ENCODE measurements at places on chromosomes 11 and 22.
A peak's percentile ranks its signal among the peaks of the same experiment; 100 is the strongest.

DNA sequence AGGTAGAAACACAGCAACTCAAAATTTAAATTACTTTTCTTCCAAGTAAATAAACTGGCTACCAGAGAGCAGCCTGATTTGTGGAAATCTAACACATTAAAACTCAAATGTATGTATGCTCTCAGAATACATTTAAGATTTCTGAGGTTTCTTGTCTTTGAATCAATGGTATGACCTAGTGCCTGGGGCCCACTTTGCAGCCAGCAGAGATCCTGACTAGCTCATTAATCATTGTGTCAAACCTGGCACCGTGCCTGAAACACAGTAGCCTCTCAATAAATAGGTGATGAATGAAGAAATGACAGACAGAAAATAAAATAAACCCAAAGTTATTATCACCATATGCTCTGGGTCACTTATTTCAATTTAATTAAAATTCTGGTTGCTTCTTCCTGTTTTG is 176.2 kb upstream of the FAT3 start:
- no peak for DNase-seq

- no peak for DNase-seq
Measured at GRCh38 chr11:11931461-11932055, 76.9 kb downstream of the DKK3 start.

GRCh38 chr22:19694696-19695095 is 19.6 kb upstream of the SEPTIN5 start:
- no peak for DNase-seq

GRCh38 chr22:20164863-20165262 is 14.0 kb upstream of the CCDC188 start:
- no peak for DNase-seq

DNA sequence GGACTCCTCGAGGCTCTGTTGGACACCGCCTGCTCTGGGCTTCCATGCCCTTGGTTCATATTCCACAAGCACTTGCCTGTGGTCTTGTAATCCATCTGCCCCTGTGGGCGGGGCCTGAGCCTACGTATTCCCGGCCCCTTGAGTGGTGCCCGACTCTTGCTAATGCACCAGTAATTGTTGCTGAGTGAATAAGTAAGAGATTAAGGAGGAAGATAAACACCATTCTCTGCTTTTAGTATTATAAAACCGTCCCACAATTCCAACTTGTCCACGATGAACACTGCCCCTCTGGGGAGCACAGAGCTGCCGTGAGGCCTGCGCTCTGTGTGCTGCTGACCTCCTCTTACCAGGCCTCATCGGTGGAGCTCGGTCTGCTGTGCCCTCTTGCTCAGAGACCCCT is 50.3 kb downstream of the MICAL2 start:
- DNase-seq, result no peak

GRCh38 chr22:29342577-29343312 is 27.2 kb upstream of the RASL10A start:
- DNase-seq, result no peak

DNA sequence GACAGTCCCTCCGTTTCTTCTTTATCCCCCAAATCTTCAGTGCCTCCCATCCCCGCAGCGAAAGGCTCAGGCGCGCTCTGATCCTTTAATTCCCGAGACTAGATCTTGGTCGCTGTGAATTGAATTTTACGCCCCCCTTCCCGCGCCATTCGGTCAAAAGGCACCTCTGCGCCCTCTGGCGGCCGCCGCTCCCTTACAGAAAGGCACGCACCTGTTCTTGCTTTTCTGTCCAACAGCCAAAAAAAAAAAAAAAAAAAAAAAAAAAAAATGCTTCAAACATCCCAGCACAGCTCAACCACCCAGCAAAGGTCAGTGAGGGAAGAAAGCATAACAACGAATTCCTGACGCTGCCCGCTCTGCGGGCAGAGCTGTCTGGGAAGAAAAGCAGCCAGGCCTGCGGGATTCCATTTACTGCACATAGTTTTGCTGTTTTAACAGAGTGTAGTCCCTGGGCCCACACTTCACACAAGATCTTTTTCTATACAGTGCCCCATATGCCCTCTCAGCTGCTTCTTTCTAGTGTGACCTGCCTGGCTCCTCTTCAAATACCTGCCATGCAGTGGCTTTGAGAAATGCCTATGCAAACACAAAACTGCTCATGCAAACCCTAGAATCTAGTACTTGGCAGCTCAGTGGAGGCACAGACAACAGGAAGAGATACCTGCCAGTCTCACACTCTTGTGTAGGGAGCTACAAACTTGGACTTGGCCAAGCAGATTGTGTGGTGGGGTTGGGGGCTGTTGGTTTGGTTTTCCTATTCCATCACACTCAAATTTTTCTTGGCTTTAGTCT is 1.3 kb upstream of the ESAM start:
- peak; percentile 71 for DNase-seq

GRCh38 chr11:132035766-132036165 is 665.4 kb downstream of the NTM start:
- DNase-seq, result no peak

GRCh38 chr11:134207538-134208239 is 16.1 kb downstream of the NCAPD3 start:
- DNase-seq, result no peak

GRCh38 chr11:37406651-37407050 is 808.6 kb upstream of the RAG2 start:
- no peak for DNase-seq

DNA sequence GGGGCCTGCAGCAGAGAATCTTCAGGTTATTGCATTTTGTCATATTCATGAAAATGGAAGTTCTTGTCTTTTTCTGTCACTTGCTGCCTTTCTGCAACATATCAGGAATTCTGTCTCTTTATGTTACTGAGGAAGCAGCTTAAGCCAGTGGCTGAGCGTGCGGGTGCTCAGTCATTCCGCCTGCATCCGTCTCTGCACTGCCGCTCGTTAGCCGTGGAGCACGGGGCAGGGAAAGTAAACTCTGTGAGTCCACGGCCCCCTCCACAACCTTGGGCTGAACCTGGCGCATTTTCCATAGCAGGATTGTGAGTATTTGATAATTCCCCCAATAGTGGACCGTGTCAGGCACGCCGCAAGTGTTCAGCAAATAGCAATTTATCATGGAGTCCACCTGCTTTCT is 1007.7 kb downstream of the BRD1 start:
- DNase-seq, result no peak

DNA sequence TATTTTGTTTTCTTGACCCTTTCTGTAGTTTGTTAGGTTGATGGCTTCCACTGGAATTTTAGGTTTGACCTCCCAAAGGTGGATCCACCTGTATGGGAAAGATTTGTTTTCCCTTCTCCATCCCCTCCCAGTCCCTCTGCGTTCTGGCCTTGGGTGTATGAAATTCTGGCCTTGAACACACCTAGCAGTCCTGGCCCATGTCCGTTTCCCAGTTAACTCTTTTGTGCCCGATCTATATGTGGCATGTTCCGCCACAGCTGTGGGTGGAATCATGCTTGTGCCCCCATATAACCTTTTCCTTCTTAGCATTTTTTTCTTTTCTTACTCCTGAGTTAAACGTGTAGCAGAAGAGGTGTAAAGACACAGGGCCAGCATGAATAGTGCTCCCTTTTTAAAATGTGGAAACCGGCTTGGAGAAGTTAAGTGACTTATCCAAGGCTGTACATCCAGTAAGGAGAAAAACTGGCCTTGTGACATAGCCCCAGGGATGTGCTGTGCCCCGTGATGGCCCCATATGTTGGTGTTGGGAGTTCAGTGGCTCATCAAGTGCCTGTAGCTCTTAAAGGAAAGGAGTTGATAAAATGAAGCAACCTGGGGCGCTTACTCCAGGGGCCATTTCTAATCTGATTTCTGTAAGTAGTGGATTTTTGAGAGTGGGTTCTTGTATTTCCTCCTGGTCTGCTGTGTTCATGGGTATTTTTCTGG is 39.3 kb downstream of the ZNRF3 start:
- no peak for DNase-seq

DNA sequence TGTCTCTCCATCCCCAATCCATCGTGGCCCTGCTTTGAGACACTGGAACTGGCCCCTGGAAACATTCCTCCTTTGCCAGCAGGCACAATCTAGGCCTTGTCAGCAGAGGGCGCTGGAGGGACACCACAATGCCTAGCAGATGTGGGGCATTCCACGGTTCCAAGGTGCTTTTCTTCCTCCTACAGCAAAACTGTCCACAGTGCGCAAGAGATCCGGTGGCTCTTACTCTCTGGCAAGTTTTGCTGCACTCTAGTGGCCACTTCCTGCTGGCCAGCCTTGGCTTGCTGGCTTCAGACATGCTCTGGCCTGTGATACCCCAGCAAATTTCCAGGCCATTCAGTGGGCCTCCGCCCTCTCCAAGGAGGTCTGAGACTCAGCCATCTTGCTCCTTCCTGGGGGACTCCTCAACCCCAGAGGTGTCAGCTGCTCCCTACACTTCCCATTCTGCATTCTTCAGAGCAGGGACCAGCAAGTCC is 17.1 kb upstream of the RBM4B start:
- DNase-seq, result peak; percentile 64

DNA sequence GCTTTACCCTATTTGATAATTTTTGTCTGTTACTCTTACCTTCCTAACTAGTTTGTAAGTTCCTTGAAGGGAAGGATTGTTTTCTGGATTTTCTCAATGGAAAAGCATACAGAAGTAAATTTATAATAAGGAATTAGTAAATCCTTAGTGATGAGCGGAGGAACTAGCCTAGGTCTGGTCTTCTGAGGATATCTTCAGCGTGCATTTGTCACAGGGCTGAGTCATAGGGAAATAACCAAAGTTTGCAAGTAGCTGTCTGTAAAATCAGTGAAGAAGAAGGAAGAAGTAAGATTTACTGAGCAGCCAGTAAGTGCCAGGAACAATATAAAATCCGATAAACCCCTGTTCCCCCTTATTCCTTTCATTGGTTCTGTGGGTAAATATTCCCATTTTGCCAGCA is 162.7 kb upstream of the SORL1-AS1 start:
- DNase-seq, result no peak

DNA sequence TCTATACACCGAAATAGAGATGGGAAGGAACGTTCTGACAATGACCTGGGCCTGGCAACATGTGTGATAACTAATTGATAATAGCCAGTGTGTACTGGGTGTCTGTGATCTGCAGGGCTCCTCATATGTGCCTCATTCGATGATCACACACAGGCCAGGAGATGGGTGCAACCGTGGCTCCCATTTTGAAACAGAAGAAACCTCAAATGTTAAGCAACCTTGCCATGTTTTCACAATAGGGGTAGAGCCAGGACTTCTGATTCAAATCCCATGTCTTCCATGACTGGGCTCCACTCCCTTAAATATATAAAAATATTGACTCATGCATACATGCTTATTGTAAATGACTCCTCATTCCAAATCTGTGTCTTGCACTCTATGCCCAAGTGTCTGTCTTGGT is 11.1 kb downstream of the APOL3 start:
- no peak for DNase-seq

DNA sequence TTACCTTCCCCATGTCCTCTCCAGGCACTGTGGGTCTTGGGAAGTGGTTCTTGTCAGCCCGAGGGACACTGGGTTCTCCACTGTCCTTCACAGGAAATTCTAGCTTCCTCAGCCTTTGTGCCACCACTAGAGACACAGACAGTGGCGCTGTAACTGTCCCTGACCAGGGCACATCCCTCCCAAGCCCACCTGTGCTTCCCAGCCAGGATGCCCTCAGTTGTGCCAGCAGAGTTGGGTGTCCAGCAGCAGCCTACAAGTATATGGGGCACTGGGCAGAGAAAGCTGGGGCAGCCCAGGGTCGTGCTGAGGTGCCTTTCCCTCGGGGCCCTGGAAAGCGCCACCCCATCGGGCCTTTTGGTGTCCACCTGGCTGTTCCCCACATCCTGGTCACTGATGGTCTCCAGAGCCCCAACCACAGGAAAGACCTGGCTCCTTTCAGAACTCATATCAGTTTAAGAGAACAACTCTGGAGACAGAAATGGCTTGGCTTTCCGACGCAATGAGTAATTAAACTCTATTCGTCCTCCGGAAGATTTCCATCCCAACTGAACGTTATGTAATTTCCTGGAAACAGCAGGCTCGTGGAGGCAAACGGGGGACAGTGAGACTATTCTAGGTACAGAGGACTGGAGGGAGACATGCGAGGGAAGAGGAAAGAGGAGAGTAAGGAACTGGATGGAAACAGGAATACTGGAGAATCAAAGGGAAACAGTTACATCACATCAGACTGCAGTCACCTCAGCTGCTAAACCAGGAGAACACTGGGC is 28.6 kb downstream of the PPP2R1B start:
- no peak for DNase-seq

GRCh38 chr11:48043111-48043990 is 63.0 kb downstream of the PTPRJ start:
- no peak for DNase-seq

DNA sequence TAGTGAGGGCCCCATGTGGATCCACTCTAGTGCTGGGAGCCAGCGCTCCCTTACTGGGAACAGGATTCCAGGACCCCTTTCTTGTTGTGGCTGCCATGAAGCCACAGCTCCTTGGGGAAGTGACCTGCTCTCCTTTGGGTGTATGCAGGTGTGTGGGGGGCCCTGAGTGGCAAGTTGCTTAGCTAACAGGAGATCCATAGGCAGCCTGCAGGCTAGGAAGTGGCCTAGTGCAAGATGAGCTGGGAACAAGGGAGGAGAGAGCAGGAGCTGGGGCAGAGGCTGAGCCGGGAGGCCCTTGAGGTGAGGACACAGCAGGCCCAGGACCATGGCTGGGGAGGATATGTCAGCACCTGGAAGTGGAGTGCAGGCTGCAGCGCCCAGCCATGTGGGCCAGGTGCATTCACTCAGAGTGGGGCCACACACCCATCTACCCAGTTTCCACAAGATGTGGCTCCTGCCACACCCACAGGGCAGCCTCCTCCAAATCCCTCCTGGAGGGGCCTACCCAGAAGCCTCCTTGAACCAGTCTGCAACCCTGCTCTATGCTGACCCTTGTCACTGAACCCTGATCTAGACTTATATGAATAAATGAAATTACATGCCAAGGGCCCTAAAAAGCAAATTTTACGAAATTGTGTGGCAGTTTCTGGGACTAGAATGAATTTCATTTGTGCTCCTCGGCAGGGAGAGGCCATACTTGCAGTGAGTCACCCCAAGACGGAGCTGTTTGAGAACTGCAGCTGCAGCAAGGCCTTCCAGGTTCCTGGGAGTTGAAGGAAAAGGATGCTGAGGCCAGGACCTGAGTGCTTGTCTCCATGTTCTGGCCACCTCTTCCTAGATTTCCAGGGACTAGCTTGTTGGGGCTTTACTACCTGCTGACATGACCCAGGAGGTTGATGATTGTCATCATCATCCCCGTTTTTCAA is 3.2 kb downstream of the THAP7 start:
- no peak for DNase-seq

GRCh38 chr11:124900464-124900863 is 2.8 kb upstream of the ROBO4 start:
- DNase-seq, result no peak

DNA sequence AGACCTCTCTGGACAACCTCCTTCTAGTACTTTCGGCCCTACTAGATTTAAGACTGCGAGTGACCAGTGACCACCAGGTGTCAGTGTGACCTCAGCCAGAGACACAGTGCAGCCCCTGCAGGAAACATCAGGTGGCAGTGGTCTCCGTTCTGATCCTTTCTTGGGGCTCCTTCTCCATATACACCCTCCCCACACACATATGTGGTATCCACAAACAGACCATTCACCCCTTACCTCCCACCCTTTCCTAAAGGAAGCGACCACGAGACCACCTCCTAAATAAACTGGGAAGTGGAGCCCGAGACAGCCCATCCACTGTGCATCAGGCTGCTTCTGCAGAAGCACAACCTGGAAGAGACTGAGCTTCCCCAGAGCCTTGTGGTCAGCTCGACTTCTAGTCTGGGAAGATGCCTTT is 38.5 kb upstream of the CYP2D6 start:
- DNase-seq, result peak; percentile 38

GRCh38 chr11:127640561-127641451 is 640.2 kb upstream of the KIRREL3 start:
- no peak for DNase-seq
